Fibroblast of skin of right biceps (primary cell): ENCODE measurements at places on chromosomes 3 and 15.

- no peak for DNase-seq
Measured at GRCh38 chr3:182913889-182914288, 66.4 kb downstream of the DCUN1D1 start.

GRCh38 chr3:120568598-120568997, 27.5 kb upstream of the NDUFB4 start:
- DNase-seq, result no peak

- no peak for DNase-seq
Measured at GRCh38 chr3:69692761-69693160, 46.5 kb upstream of the MITF start.

DNA sequence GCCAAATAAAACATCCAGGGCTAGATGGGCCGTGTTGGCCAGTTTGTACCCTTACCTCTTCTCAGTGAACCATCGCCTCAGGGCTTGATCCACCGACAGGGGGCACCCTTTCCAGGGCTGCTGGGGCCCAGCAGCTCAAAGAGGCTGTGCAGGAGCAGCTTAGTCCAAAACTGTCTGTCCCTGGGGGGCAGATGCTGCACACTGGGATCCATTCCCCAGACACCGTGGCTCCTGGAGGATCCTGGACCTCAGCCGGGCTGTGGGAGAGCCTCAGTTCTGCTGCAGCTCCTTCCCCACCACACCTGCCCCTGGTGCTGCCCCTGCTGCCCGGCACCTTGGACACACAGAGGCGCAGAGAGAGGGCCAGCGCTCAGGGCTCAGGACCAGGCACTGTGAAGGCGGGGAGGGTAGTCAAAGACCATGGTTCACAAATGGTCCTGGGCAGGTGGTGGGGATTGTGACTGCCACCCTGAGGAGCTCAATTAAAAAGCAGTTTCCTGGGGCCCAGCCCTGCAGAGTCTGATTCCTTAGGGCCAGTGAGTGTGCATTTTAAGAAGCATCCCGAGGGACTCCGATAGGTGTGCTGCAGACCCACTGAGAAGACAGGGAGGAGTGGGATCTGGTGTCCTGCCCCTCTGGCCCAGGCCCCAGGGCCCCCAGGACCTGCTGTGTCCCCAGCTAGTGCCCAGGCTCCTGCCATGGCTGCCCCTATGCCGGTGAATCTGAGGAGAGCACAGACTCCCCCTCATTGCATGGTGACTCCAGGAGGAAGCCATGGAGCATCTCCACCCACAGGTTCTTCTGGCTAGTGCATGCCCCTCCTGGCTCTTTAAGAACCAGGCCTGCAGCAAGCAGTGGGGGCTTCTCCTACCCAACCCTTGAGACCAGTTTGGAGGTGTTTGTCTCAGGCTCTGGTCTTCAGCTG, 86.5 kb upstream of the PRR20G start:
- peak; percentile 2 for DNase-seq

GRCh38 chr15:41022487-41023090, 69.3 kb downstream of the CHAC1 start:
- peak; percentile 54 for DNase-seq

- no peak for DNase-seq
Measured at GRCh38 chr15:56973463-56973862, 55.0 kb downstream of the TCF12 start.

DNA sequence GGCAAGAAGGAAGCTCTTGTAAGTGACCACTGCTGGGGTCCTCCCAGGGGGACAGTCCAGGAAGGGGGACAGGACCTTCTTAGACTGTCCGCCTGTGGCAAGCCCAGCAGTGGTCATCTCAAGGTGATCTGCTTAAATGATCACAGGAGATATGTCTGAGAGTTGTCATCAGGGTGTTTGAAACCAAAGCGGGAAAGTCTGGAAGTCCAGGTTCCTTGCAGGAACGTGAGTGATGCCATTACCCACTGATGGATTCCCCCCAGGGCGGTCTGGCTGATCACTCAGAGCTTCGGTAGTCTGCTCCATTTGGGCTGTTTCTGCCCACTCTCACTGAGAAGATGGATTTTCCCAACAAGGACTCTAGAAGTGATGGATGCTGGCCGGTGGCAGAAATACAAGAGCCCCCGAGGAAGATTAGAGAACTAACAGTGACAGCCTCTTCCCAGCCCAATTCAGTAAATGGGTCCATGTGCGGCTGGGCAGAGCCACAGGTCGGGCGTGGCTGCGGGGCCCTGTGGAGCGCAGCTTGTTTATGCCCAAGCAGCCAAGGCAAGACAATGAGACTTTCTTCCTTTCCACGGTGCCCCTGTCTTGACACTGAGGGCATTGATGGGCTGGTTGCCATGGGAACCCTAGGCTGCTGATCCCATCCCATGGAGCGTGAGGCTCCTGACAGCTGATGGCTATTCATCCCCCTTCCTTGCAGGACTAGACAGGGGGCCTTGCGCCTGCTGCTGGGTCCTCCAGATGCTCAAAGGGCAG, 9.5 kb downstream of the PCSK6 start:
- no peak for DNase-seq

- peak; percentile 79 for DNase-seq
Measured at GRCh38 chr3:172550347-172550943, 27.2 kb upstream of the TNFSF10 start.

GRCh38 chr15:37926136-37926535, 8.3 kb upstream of the TMCO5A start:
- no peak for DNase-seq

DNA sequence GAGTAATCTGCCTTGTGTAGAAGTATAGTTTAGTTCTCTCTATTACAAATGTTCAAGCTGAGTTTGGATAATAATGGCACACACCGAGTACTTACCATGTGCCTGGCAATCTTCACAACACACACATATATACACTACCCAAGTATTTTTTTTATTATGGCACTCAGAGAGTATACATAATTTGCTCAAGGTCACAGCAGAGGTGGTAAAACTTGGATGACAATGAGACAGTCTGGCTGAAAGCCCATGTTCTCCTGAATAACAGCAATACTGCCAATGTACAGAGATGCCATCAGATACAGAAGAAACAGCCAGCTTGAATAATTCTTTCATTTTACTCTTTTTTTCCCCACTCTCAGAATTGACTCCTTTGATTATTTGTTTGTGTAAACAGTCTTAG, 460.0 kb downstream of the CNTN6 start:
- DNase-seq, result no peak

- no peak for DNase-seq
Measured at GRCh38 chr3:59289831-59290230, 240.0 kb upstream of the CFAP20DC start.

GRCh38 chr15:47503876-47504275, 213.4 kb upstream of the SEMA6D start:
- DNase-seq, result no peak

- no peak for DNase-seq
Measured at GRCh38 chr3:100695696-100696095, 13.6 kb upstream of the TFG start.

DNA sequence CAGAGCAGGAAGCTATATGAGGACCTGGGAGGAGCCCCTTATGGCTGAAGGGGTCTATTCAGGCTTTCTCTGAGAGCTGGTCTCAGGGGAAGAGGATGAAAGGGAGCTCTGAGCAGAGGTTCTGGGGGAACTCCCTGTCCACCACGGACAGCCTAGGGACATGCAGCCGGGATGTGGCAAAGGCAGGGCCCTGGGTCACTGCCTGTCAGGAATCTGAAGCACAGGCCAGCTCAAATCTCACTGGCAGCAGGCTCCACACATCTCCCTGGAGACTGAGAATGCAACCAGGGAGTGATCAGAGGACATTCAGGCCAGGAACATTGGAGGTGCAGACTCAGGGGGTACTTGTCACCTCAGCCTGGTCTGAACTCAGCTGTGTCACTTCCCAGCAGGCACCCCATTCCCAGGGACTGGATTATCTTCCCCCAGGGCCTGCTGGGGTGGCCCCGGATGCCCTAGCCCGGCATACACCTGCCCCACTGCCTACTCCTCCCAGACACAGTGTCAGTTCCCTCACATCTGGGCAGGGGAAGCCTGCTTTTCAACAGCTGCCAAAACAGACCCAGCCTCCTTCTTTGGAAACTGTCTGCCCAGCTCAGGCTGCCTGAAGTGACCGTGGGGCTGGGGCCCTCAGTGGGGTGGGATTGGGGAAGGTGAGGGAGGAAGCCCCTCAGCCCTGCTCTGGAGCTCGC, 18.3 kb upstream of the SEMA3F start:
- DNase-seq, result no peak

DNA sequence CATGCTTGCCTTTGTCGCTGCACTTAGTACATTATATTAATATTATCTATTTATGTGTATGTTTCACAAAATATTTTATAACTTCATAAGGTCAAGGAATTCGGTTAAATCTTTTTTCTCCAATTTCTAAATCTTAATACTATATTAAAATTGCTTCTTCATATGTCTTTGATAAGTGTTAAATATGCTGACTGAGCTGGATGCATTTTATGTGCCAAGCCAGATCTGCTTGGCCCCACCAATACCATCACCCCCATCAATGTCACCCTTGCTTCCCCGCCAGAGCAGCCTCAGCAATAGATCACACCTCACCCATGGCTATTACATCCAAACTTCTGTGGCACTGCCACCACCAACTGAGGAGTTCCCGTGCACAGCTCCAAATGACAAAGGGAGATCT, 164.1 kb upstream of the STRIT1 start:
- no peak for DNase-seq

DNA sequence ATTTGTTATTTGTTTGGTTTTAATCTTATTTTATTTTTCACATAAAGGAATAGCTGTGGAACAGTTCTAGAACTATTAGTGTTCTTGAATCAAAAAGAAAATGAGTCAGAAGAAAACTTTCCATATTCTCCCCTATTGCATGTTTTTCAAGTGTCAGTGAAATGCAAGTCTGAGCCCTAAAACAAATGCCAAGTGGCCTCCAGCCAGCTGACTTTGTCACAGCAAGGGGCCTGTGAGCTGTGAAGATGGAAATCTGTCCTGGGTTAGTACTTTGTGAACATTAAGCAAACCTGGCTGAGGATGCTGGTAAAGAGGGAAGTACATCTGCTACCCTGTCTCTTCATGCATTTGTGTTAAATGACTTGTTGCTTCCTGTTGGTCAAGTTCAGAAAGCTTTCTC, 14.2 kb downstream of the LRRC49 start:
- peak; percentile 65 for DNase-seq

GRCh38 chr3:49399461-49399860, 12.3 kb downstream of the RHOA start:
- DNase-seq, result no peak

GRCh38 chr3:153897025-153897723, 224.0 kb upstream of the ARHGEF26 start:
- DNase-seq, result no peak

DNA sequence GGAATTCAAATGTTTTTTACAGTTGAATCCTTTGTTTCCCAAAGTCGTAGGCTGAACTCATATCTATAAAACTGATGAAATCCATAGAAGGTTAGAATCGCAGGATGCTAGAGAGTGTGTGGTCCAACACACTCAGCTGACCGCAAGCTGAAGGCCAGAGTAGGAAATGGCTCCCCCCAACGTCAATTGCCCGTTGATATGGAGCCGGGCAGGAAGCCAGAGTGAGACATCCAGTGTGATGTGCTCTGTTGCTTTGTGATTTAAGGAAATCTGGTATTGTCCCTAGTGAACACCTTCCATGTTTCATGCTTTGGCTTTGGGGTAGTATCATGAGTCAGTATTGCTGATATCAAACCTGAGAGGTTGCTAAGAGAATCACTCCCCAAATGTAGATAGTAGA, 5.8 kb upstream of the MEX3B start:
- peak; percentile 65 for DNase-seq

- no peak for DNase-seq
Measured at GRCh38 chr15:65824941-65825544, 33.0 kb upstream of the DENND4A start.

GRCh38 chr3:122907471-122907870, 112.6 kb downstream of the SLC49A4 start:
- DNase-seq, result no peak

DNA sequence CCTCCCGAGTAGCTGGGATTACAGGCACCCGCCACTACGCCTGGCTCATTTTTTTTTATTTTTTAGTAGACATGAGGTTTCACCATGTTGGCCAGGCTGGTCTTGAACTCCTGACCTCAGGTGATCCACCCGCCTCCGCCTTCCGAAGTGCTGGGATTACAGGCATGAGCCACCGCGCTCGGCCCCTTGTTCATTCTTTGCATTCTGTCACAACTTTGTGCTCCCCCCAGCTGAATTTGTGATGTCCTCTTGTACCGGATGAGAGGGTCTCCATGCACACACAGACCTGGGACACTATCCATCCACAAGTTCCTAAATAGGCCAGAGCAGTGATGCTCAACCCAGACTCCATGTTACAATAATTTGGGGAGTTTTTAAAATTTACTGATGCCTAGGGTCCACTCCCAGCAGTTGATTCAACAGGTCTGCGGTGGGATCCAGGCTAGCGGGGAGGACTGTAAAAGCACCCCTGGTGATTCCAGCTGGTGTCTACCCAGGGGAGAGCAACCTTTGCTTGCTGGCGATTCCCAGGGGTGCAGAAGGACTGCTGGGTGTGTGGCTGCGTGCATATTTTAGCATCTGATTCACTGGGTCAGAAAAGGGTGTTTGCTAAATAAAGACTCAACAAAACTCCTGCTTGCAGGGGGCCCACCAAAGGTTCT, 1.0 kb downstream of the RASSF1 start:
- peak; percentile 78 for DNase-seq

GRCh38 chr3:48486952-48487351, 17.0 kb downstream of the SHISA5 start:
- DNase-seq, result no peak

- no peak for DNase-seq
Measured at GRCh38 chr15:80913541-80913940, 76.1 kb downstream of the MESD start.

GRCh38 chr15:57732526-57733331, 26.2 kb downstream of the POLR2M start:
- DNase-seq, result peak; percentile 52

DNA sequence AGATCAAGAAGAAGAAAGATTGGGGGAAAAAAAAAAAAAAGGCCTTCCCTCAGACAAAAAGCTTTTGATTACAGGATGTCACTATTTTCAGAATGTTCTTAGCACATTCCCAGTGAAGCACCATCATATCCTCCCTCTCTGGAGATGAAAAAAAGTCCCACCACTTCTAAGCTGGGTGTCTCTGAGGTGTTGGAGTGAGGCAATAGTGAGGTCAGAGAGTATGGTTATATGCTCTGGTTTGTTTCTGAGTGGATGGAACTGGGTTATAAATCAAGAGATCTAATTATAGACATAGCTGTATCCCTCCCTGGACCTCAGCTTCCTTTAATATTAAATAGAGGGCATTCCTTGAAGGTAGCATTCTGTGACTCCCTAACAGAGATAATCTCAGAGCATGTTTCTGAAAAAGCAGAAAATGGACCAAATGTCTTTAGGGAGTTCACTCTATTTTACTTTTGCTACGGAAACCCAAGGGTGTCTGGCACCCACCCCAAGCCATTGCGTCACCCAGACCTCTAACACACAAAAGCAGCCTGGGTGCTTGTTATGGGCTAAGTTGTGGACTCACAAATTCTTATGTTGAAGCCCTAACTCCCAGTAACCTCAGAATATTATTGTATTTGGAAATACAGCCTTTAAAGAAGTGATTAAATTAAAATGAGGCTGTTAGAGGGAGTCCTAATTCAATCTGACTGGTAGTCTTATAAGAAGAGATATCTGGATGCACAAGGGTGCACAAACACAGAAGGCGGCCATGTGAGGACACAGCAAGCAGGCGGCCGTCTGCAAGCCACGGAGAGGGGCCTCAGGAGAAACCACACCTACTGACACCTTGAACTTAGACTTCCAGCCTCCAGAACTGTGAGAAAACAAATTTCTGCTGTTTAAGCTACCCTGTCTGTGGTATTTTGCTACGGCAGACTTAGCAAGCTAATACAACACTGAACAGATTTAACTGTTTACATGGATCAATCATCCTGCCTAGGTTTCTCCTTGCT, 81.5 kb downstream of the MB21D2 start:
- peak; percentile 84 for DNase-seq
